ENCODE measurements at places on chromosomes 6 and 20.

DNA sequence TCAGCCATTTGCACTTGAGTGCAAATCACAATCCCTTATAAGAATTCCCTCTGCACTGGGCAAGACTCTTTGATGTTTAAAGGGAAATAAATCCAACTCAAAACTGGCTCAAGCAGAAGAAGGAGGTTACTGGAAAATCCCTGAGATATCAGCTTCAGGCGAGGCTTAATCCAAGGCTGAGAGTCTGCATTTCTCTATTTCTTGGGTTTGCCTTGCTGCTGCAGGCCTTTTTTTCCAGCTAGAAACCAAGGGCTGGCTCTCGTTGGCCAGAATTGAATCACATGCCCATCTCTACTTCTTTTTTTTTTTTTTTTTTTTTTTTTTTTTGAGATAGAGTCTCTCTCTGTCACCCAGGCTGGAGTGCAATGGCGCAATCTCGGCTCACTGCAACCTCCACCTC lies 11.7 kb downstream of the HCK start:
- no peak for DNase-seq

- no peak for DNase-seq
Observed at GRCh38 chr6:10084111-10084986, 330.5 kb downstream of the TFAP2A start.

GRCh38 chr6:121338366-121338765 lies 4.1 kb upstream of the TBC1D32 start:
- DNase-seq = no peak

DNA sequence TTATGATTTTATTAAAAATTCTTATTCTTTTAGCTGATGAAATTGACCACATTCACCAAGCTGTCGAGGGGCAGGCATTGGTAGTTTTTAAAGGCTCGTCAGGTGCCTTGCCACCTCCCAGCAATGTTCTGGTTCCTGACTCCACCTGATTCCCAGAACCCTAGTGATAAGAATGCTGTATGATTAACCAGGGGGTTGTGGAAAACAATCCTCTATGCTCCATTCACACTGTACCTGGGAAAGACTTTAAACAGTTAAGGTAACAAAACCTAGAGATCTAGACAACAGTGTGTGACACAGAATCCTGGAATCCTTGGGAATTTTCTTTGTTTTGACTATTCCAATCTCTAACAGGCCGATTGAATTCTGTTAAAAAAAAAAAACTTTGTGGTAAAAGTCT lies 165.7 kb upstream of the OLIG3 start:
- no peak for DNase-seq

DNA sequence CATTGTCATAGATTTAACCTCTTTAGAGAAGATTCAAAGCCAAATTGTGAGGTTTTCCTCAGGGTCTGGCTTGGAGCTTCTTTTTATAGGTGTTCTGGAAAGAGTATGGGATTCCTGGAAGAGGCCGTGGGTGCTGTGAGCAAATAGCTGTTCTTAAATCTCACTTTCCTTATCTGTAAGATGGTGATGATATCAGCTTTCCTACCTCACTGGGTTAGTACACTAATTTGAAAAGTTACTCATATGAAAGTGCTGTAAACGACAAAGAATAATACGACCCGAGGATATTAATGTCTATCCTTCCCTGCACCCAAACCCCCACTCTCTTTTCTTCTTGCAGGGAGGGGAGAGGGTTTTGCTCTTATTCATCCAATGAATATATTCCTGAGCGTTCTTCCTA lies 116.9 kb upstream of the ENPP5 start:
- no peak for DNase-seq

DNA sequence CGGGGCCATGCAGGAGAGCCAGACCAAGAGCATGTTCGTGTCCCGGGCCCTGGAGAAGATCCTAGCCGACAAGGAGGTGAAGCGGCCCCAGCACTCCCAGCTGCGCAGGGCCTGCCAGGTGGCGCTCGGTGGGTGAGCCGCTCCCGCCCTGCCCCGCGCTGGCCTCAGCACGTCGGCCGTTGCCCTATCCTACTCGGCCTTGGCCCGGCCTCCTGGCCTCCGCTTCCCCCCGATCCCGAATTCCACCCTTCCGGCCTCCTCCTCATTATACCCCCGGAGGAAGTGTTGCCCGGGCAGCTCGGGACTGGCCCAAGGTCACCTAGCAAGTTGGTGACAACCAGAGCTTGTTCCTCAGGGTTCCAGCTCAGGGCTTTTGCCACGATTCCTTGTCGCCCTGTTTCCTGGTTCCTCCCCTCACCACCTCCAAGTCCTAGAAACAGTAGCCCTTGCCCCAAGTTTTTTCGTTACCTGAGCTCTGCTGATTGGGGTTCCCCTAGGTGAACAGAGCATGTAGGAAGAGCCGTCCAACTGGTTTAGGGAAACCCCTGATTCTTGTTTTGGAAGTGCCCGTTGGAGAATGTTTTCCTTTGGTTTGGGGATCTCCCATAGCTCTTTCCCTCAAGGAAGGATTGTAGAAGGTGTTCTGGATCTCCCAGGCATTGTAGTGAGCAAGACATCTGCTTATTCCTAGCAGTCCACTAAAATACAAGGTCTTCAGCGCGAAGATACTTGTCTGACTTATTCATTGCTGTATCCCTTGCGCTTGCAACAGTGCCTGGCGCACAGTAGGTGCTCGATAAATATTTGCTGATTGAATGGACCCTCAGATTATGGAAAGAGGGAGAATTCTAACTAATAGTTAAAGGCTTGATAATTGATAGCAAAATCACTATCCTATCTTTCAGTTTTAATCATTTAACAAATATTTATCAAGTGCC lies 641 bp downstream of the ARFGEF2 start:
- DNase-seq = peak; percentile 75

DNA sequence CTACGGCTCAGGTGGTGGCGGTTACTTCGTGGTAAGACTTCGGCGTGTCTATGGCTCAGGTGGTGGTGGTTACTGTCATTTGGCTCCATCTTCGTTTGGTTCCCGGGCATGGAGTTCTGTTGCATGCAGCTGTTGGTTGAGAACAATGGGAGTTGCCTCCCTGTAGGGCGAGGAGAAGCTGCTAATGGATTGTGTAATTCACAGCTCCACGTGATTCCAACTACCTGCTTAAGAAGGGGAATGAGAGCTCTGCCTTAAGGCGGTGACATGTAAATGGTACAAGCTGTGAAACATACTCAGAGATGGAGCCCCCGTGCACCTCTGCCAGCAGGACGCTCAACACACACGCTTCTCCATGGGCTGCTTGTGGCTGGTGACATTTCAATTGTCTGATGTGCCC lies 12.4 kb upstream of the DACT2 start:
- no peak for DNase-seq

- no peak for DNase-seq
Observed at GRCh38 chr6:152859225-152859624, 108.6 kb downstream of the VIP start.

GRCh38 chr6:53287336-53288225 lies 61.2 kb downstream of the ELOVL5 start:
- no peak for DNase-seq

DNA sequence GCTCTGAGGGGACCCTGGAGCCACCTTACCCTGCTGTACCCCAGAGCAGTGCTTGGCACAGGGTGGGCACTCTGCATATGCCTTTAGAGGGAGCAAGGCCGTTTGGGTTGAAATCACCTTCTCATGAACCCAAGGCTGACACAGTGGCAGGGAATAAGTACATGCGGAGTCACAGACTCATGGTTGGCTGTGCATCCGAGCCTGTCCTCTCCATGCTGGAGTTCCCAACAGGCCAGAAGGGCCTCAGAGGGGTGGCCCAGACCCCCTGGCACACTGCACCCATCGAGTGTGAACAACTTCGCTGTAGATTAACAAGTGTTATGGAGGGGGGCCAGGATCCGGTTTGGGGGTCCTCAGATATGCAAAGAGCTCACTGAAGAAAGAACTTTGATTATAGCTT lies 21.0 kb upstream of the IRF4 start:
- DNase-seq = no peak

DNA sequence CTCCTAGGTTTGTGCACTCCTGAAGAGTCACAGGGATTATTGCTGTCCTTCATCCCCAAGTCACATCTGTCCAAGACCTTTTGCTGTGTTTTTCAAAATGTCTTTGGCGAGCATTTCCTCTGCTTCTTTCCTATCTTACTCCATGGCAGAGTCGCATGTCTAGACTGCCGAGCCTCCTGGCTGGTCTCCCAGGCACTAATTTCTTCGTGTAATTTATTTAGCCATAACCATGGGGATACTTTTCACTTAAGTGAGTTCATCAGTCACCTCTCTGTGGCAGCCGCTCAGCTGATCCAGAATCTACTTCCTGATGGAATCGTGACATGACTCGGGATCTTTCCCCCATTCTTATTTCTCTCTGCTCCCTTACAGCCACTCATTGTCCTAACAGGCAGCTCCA lies 25.8 kb downstream of the ADGRF5 start:
- no peak for DNase-seq
